ENCODE measurements at places on chromosomes 1 and 21.

DNA sequence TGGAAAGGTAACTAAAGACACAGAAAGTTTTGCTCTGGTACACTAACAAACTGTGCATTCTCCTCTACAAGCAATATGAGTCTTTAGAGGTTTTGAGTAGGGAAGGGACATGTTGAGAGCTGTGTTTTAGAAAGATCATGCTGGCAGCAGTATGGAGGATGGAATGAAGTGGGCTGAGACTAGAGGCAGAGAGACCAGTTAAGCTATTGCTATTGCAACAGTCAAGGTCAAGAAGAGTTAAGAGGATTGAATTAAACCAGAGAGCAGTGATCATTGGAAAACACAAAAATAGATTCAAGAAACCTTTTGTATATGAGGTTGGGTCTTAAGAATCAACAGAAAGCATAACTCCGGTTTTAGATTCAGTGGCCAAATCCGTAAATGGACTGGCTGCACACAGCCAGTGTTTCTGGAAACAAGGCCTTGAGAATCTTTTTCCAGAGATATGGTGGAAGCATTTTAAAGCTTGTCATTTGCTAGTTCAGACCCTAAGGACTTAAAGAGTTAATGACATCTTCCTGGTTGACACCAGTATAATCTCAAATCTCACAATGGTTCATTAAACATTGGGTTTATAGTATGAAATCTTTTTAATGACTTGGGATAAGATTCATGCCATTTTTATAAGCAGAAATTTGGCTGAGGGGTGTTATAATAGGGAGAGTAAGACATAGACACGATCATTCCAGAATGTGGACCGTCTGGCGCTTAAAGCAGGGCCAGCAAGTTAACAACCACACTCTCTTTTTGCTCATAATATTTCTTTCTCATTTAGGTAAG lies 177.9 kb downstream of the NR5A2 start:
- no peak for DNase-seq

DNA sequence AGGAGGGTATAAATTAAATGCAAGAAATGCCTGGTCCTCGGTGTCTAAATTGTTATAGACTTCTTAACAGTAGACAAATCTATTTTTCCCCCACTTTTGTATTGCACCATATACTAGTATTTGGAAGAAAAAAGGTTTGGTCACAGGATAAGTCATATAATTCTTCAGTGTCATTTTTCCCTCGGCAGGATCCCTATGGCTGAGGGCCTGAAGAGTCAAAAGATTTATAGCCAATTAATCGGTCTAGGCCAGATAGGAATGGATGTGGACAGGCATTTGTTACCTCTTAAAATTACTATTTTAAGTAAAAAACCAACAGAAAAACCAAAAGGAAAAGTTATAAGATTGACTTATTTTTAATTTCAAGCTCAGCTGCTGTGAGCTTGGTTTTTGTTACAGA lies 45.6 kb downstream of the CRP start:
- DNase-seq = no peak

DNA sequence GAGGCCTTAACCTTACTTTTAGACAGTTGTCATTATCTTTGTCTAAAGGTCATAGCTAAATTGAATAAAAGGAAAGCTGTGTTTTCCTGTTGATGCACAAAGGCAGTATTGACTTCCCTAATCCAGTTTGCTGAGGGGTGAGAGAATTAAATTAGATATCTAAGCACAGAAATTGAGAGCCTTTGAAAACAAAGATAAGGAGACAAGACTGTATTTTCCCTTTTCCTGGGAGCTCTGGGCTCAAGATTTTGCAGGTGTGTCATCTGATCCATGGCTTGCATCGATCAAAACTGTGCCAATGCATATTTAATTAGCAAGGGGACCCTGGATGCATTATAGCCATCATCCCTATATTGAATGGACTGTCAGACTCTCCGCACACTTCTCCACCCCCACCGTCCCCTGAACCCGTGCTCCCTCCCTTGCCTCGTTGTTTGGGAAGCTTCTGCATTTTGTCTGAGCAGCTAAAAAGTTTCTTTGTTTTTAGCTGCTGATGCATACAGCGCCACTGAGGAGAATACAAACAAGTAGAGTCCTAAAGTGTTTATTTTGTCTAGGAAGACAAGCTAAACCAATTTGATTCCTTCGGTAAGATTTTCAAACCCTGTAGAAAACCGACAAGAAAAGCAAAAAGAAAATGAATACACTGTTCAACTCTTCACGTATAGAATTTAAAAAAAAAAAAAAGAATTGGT lies 186.3 kb downstream of the NFIA start:
- DNase-seq = peak; percentile 92

- DNase-seq = no peak
Measured at GRCh38 chr1:91894036-91894761, 8.2 kb upstream of the TGFBR3 start.

DNA sequence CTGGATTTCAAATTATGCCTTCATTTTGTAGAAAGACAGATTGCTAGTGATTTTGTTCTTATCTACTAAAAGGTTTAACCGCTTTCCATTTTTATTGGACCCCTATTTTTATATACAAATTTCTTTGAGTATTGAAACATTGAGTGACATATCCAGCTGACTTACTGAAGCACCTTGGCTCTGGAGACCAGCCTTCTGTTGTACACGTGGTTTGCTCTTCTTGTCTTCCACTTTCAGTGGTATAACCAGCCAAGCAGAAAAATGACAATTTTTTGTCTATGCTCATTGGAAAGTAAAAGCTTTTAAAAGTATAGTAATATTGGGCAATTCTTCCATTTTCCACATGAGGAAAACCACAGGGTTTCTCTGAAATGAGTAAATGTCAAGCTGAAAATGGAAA lies 4.4 kb downstream of the F13B start:
- no peak for DNase-seq

GRCh38 chr1:155199792-155200191 lies 7.9 kb downstream of the THBS3 start:
- DNase-seq = no peak

GRCh38 chr21:28834335-28835238 lies 158.1 kb downstream of the LTN1 start:
- no peak for DNase-seq

DNA sequence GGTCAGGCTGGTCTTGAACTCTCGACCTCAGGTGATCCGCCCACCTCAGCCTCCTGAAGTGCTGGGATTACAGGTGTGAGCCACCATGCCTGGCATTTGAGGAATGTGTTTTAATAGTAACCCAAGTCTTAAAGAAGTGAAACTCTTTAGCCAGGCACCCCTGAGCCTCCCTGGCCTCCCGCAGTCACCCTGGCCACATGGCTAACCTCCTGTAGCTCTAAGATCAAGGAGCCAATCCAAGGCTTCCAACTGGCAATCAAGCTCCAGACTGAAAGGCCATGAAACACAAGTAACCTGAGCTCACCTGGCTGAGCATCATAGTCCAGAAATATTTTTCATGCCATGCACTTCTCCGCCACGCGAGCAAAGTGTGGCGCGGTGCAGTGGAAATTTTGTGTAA lies 84.3 kb downstream of the LTN1 start:
- DNase-seq = no peak

GRCh38 chr1:98437540-98437939 lies 224.0 kb upstream of the SNX7 start:
- no peak for DNase-seq

GRCh38 chr1:209409780-209410179 lies 173.7 kb upstream of the CAMK1G start:
- no peak for DNase-seq

GRCh38 chr1:203629507-203630082 lies 3.0 kb downstream of the ATP2B4 start:
- peak; percentile 13 for DNase-seq

DNA sequence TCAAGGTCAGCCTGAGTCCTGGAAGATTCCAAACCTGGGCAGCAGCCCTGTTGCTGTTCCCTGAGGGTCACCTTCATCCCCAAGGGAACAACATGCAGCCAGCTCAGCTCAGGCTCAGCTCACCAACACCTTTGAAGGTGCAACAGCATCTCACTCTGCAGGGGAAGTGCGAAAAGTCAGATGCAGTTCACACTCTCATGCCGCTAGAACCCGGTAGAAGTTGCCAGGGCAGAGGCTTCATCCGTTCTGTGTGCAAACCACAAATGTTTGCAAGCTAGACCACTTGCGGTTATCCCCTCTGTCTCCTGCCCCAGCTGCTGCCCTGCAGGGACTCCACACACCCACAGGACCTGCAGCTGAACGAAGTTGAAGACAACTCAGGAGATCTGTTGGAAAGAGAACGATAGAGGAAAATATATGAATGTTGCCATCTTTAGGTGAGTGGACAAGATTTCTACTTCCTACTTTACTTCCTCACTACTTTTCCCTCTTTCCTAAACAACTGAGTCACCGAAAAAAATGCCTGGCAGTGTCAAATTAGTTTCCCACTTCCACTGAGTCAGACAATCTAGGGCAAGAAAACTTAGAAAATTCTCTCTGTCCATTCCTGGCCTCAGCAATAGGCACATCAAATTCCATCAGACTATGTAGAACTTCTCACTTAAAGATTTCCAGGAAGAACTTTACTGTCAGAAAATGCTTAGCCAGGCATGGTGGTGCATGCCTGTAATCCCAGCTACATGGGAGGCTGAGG lies 1.8 kb upstream of the FCRL6 start:
- DNase-seq = no peak

DNA sequence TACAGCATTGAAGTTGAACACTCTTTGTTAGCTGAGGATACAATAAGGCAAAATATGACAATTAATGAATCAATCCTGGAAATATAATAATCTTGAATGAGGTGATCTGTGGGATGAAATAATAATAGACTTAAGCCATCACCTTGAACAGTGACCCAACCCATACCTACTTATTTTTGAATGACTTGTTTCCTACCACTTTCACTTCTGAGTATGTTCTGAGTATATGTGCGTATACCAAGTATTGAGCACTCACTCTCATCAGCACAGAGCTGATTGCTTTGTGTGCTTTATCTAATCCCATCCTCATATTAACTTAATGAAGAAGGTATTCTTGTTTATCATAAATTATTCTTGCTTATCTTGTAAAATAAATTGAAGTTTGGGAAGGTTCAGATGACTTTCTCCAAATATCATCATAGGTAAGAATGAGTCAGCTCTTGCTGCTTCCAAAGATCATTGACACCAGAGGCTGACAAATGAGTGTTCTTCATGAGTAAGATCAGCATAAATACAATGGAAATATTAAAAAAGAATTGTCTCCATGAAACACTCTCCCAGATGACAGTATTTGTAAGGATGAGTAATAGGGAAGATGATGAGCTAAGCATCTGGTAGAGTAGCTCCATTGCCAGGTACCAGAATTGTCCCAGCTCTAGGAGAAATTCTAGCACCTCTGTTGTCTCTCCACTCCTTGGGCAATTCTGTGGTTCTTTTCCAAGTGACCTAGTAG lies 198.1 kb upstream of the KIAA0040 start:
- no peak for DNase-seq

- no peak for DNase-seq
Measured at GRCh38 chr21:42006765-42007164, 3.4 kb downstream of the ZBTB21 start.

DNA sequence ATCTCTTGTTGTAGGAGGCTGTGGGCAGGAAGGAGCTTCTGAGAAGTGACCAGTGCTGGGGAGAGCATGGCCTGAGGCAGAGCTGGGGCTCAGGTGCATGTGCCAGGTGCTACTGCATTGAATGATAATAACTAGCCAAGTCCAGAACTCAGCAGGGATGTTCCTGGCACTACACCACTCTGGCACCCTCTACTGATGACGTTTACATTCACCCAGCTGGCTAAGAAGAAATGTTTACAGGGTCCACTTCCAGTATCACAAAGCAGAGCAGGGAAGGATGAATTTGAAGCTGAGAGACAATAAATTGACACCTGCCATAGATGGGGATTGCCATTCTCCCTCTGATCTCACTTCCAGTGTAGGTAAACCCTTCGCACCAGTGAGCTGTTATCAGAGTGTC lies 411.8 kb downstream of the SETD4 start:
- DNase-seq = no peak

GRCh38 chr1:232211149-232211548 lies 418.8 kb downstream of the SIPA1L2 start:
- DNase-seq = no peak

GRCh38 chr1:151166505-151166956 lies 587 bp downstream of the SCNM1 start:
- DNase-seq = no peak

GRCh38 chr1:66323958-66324625 lies 209.9 kb upstream of the SGIP1 start:
- DNase-seq = no peak

DNA sequence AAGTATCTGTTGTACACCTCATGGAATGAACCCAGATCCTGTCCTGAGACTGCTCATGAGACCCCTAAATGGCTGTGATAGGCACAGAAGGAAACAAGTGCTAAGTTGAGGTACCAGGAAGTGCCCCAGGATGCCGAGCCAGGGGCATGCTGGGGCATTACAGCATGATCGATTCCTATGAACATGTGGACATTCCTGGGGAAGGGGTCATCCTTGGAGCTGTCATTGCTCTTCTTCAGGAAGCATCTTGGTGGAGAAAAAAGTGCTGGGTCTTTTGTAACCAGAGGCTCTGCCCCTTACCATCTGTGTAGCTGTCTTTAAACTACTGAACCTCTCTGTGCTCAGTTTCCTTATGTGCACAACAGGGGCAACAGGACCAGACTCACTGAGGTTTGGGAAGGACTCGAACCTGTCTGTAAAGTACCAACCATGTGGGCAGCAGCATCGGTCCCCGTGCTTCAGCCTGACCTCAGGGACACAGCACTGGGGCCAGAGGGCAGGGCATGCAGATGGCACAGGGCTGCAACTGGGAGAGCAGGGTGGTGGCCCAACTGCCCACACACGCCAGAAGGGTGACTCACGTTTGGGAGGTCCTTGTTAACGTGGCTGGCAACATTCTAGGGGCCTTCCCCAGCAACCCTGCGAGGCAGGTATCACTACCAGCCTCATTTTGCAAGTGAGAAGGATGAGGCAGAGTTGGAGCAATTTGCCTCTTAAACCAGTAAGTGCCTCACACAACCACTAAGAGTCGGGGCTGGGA lies 142.3 kb upstream of the EDN2 start:
- DNase-seq = no peak
